ENCODE measurements at places on chromosomes 12 and 14.

- H3K27me3 ChIP-seq: no peaks in the 10 kb centered on the region
- H3K4me3 ChIP-seq: no peak overlapping the region
- no peaks in the 10 kb centered on the region for H3K36me3 ChIP-seq
- H3K27ac ChIP-seq: no peak overlapping the region
- DNase-seq: no peak
Observed at GRCh38 chr12:26841085-26841484, 8.1 kb upstream of the ITPR2 start.

- no peak overlapping the region for H3K4me3 ChIP-seq
- H3K4me1 ChIP-seq: no peaks in the 10 kb centered on the region
- no peak overlapping the region for H3K27ac ChIP-seq
- no peaks in the 10 kb centered on the region for H3K27me3 ChIP-seq
Observed at GRCh38 chr12:117732761-117733548, 235.8 kb downstream of the KSR2 start.

- H3K36me3 ChIP-seq: peaks cover 15% of the 10 kb centered on the region
- no peaks in the 10 kb centered on the region for H3K4me1 ChIP-seq
- DNase-seq: no peak
- no peaks in the 10 kb centered on the region for H3K27me3 ChIP-seq
- H3K4me3 ChIP-seq: no peak overlapping the region
Observed at GRCh38 chr14:102249041-102249440, 55.9 kb downstream of the MOK start.

DNA sequence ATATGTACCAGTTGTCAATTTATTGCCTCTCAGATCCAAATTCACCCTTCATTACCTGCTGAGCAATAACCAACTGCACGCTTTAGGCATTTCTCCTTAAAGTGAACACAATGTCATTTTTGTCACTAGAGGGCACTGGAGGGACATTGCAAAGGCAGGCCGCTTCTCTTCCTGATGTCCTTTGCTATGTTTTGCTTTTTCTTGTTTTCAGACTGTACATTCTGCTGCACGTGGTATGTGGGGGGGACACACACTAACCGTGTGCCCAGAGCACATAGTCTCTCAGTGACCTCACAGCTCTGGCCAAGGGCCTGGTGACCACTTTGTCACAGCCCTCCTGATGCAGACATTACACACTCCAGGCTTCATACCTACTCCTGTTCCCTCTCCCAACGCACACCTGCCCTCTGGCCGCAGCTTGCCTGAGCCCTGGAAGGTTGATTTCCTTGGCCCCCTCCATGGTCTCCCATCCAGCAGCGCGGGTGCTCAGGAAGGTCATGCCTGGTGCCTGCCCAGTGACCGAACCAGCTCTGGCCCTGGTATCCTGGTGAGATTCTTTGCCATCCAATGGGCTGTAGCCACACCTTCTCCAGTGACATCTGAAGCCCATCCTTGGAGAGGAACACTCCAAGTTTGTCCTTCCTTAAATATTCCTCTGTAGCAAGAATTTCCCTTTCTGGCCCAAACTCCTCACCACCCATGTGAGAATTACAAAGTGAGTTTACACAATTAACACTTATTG is 39.9 kb downstream of the MYO1H start:
- no peaks in the 10 kb centered on the region for H3K36me3 ChIP-seq
- peak; percentile 30 for DNase-seq
- no peak overlapping the region for H3K4me3 ChIP-seq

DNA sequence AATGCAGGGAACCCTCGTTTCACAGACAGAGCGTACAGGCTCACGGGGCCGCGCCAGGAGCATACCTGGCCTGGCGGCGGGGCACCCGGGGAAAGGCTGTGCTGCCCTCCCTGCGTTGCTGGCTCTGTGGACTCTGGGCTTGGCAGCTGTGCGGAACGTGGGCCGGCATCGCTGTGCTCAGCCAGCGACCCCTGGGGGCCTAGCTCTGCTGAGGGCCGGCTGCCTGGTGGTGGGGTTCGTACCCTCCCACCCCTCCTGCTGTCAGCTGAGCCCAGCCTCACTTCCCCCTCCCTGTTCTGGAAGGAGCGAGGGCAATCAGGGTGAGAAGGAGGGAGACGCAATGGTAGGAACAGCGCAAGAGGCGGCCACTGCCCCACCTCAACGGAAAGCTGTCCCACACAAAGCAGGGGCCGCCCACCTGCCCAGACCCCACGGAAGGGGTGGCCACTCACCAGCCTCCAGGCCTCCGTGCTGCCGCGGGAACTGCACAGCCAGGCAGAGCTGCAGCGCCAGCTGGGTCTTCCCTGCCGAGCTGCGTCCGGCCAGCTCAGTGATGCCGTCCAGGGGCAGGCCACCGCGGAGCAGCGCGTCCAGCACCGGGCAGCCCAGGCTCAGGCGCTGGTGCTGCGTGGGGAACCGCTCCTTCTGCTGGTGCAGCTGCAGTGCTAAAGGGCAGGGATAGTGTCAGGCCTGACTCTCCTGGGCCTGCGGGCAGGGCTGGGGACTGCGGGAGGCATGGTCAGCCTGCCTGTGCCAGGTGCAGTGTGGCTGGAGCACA is 8.5 kb downstream of the XRCC3 start:
- H3K4me3 ChIP-seq: no peak overlapping the region
- no peak overlapping the region for H3K27ac ChIP-seq
- peaks cover 4% of the 10 kb centered on the region for H3K36me3 ChIP-seq
- no peaks in the 10 kb centered on the region for H3K27me3 ChIP-seq
- no peak for DNase-seq

DNA sequence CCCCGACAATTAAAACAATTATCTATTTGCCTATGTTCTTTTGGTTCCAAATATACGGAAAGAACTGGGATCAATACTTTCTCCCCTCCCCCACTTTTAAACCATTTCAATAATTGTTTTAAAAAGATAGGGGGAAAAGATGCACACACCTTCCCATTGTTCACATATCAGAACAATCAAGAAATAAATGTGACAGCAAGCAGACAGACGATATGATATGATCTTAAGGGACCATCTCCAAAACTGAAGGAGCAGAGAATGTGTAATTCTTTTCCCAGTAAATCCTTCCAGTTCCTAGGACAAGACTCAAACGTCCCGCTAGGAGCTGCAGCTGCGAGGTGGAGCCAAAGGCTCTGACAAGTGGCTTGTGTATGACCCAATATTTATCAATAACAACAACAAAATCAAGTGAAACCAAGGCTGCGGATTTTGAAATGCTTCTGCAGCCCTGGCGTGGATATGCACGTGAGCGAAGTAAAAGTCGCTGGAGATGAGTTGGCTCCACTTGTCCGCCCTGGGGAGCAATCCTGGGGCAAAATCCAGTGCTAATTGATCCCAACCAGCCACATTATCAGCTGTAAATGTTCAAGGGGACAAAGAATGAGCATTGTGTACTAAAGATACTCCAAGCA is 8.2 kb upstream of the FOXG1 start:
- H3K27me3 ChIP-seq: peaks cover 87% of the 10 kb centered on the region
- H3K4me1 ChIP-seq: no peaks in the 10 kb centered on the region
- no peaks in the 10 kb centered on the region for H3K36me3 ChIP-seq
- H3K4me3 ChIP-seq: no peak overlapping the region
- DNase-seq: no peak

All from small intestine (tissue), 16 donors.